ENCODE measurements at places on chromosomes 5 and 9. TPM values are rescaled to one million over a fixed set of nuclear protein-coding genes. Genes with fewer than 3 reads are reported as not detected.

DNA sequence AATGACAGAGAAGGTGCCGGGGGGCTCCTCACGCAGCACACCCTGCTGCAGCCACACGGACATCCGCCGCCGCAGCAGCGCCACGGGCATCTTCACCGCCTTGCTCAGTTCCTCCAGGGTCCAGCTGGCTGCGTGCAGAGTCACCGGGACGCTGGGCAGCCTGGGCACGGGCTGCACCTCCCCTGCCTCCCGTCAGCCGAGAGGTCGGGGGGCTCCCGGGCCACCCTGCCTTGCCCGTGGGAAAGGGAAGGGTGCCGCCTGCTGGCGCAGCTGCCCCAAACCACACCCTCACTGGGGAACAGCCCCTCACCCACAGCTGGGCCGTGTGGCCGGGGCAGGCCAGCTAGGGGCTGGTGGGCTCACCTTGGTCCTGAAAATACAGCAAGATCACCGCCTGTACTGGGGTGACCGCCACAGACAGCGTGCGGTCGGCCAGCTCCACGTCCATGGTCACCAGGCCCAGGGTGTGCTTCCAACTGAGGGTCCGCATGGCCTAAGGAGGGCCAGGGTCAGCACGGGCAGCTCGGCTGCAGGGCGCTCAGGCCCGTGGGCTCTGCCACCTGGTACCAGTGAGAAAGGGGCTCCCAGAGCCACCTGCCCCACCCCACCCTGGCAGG lies 3.6 kb upstream of the TMEM210 start:
- H3K4me1 ChIP-seq, result no peaks in the 10 kb centered on the region
- no peak overlapping the region for H3K4me3 ChIP-seq
- peaks cover 49% of the 10 kb centered on the region for H3K27me3 ChIP-seq
- H3K27ac ChIP-seq, result no peak overlapping the region
- DNase-seq, result no peak

DNA sequence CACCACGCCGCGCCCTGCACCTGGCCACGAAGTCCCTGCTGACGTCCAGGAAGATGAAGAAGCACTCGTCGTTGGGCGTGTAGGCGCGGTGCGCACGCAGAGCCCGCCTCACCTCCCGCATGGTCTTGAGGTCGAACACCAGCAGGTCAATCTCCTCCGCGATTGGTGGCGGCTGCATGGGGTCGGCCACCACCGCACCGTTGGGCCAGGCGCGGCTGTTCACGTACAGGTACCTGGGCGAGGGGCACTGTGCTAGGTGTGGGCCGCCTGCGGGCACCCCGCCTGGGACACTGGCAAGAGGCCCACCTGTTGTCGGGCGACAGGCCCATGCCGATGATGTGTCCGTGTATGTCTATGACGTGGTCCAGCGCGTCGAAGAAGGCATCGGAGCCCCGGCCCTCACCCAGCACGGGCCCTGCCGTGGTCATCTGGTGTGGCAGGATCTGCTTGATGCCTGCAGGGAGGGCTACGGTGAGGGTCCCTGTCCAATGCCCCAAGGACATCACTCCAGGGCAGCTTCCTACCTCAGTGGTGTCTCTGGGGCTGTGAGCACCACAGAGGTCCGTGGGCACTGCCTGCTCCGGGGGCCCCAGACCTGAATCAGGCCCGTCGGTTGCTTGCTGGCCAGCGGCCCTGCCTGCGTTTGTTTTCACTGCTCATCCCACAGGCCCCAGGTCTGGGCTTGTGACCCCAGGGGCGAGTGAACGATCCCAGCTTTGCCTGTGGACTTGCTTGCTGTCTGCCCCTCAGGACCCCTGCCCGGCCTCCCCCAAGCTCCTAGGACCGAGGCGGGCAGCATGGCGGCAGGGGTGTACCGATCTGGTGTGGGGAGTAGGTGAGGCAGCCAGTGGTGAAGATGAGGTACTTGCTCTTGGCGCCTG lies 3.1 kb downstream of the FBXW5 start:
- no peak overlapping the region for H3K4me3 ChIP-seq
- H3K36me3 ChIP-seq, result peaks cover 18% of the 10 kb centered on the region
- H3K27me3 ChIP-seq, result no peaks in the 10 kb centered on the region
- no peak for DNase-seq
- H3K27ac ChIP-seq, result no peak overlapping the region

DNA sequence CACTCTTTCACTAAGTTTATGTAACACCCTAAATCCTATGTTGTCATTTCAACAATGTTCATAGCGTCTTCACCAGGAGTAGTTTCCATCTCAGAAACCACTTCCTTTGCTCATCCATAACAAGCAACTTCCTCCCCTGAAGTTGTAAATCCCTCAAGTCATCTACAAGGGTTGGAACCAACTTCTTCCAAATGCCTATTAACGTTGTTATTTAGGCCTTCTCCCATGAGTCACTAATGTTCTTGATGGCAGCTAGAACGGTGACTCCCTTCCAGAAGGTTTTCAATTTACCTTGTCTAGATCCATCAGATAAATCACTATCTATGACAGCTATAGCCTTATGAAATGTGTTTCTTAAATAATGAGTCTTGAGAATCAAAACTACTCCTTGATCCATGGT lies 73.3 kb upstream of the TARS1 start:
- no peak overlapping the region for H3K4me3 ChIP-seq
- no peak for DNase-seq
- no peaks in the 10 kb centered on the region for H3K36me3 ChIP-seq
- H3K27ac ChIP-seq, result no peak overlapping the region

- H3K27me3 ChIP-seq, result no peaks in the 10 kb centered on the region
- no peak for DNase-seq
- no peaks in the 10 kb centered on the region for H3K36me3 ChIP-seq
Observed at GRCh38 chr5:137233726-137234125, 265.4 kb downstream of the SPOCK1 start.

DNA sequence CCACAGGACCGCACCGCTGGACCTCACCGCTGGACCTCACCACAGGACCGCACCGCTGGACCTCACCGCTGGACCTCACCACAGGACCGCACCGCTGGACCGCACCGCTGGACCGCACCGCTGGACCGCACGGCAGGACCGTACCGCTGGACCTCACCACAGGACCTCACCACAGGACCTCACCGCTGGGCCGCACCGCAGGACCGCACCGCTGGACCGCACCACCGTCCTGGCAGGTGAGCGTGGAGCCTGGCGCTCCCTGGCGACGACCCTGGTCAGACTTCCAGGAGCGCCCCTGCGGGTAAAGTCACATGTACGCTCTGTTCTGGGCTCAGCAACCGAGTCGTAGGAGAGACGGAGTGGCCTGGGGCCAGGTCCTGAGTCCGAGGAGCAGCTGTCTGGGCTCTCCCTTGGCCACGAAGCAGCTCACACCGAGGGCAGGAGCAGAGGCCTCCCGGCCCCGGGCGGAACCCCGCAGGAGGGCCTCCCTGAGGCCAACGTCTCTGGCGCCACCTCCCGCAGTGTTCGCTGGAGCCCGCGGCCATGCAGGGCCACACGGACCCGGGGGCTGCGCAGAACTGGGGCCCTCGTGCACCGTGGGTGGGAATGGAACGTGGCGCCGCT lies 30.5 kb downstream of the MRPL36 start:
- no peak for DNase-seq
- no peak overlapping the region for H3K4me3 ChIP-seq
- no peaks in the 10 kb centered on the region for H3K4me1 ChIP-seq
- H3K27me3 ChIP-seq, result peaks cover 7% of the 10 kb centered on the region

CDC20B gene
- polyA plus RNA-seq, result 0.03 TPM

DNA sequence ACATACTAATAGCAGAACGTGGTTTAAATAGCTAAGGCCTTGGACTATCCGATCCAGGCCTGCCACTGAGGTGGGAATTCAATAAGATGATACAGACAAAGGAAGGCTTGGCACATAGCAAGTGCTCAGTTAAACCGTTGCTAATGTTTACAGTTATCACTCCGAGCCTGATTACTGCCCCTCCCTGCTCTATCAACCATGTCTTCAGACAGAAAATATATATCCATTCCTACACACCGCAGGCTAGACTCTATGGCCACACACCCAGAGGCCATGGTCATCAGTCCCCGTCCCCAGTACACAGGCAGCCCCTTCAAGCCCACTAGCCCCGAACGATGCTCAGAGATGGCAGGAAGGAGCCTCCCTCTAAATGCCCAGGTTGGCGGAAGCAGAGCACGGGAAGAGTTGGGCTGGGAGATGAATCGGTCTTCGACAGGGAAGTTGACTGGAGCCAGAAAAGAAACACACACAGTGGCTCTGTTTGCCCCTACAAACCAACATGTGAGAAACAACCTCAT lies 49.7 kb upstream of the STXBP1 start:
- no peak overlapping the region for H3K4me3 ChIP-seq
- no peak for DNase-seq
- peaks cover 37% of the 10 kb centered on the region for H3K36me3 ChIP-seq
- H3K27me3 ChIP-seq, result no peaks in the 10 kb centered on the region

- no peak overlapping the region for H3K4me3 ChIP-seq
- no peak for DNase-seq
- no peaks in the 10 kb centered on the region for H3K36me3 ChIP-seq
- H3K4me1 ChIP-seq, result no peaks in the 10 kb centered on the region
- no peak overlapping the region for H3K27ac ChIP-seq
Observed at GRCh38 chr5:95403996-95404395, 12.8 kb downstream of the FAM81B start.

FLT4 gene
- polyA plus RNA-seq, result 0.03 TPM

DNA sequence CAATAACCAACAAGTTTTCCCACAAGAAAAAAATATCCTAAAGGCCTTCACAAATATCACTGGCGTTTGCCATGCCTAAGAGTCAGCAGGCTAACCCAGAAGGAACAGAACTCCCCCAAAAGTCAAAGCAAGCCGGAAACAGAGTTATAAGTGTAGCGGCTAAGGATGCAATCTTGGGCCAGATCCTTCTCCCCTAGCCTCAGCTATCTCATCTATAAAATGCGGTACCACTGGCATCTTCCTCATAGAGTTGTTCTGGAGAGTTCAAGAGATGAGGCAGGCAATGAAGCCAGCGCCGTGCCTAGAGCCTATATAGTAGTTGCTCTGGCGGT lies 632 bp downstream of the DPM2 start:
- H3K4me1 ChIP-seq, result peaks cover 22% of the 10 kb centered on the region
- H3K27me3 ChIP-seq, result no peaks in the 10 kb centered on the region
- DNase-seq, result no peak
- H3K4me3 ChIP-seq, result peak overlapping the region; percentile 78
- H3K27ac ChIP-seq, result peak overlapping the region; percentile 61

- H3K27me3 ChIP-seq, result no peaks in the 10 kb centered on the region
- H3K4me3 ChIP-seq, result no peak overlapping the region
- no peak overlapping the region for H3K27ac ChIP-seq
- H3K4me1 ChIP-seq, result no peaks in the 10 kb centered on the region
- DNase-seq, result no peak
Observed at GRCh38 chr5:170722316-170722715, 61.2 kb upstream of the GABRP start.

DNA sequence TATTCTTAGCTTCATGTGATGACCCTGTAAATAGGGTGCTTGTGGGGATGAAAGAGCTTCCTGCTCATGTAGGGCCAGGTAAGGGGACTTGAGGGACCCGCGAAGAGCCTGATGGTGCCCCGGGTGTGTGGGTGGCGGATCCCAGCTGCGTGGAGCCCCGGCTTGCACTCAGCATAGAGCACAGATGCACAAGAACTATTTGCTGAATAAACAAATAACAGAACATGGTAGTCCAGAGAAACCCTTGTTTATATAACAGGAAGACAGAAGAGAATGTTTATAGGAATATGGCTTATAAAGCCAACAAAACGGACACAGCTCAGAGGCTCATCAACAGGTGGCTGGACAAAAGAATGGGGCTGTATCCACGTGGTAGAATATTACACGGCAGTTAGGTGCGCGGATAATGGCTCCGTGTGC lies 106.9 kb upstream of the COL5A1 start:
- peaks cover 15% of the 10 kb centered on the region for H3K27me3 ChIP-seq
- no peaks in the 10 kb centered on the region for H3K36me3 ChIP-seq
- H3K4me3 ChIP-seq, result no peak overlapping the region
- no peak for DNase-seq
- H3K27ac ChIP-seq, result no peak overlapping the region

LCN9 gene
- polyA plus RNA-seq, result not detected

- H3K27me3 ChIP-seq, result peaks cover 60% of the 10 kb centered on the region
- DNase-seq, result no peak
- H3K36me3 ChIP-seq, result no peaks in the 10 kb centered on the region
- H3K27ac ChIP-seq, result no peak overlapping the region
Observed at GRCh38 chr5:176738637-176739250, 71.6 kb upstream of the UNC5A start.

IL4 gene
- polyA plus RNA-seq, result not detected

TTLL11 gene
- 8.0 TPM for polyA plus RNA-seq

- no peak overlapping the region for H3K27ac ChIP-seq
- no peak for DNase-seq
- peaks cover 45% of the 10 kb centered on the region for H3K4me1 ChIP-seq
- H3K36me3 ChIP-seq, result peaks cover 3% of the 10 kb centered on the region
- H3K27me3 ChIP-seq, result no peaks in the 10 kb centered on the region
- no peak overlapping the region for H3K4me3 ChIP-seq
Observed at GRCh38 chr5:53010814-53011213, 21.7 kb downstream of the ITGA2 start.

GRCh38 chr9:25010027-25010662 lies 464.4 kb upstream of the IZUMO3 start:
- no peak for DNase-seq
- H3K4me1 ChIP-seq, result no peaks in the 10 kb centered on the region
- no peaks in the 10 kb centered on the region for H3K36me3 ChIP-seq
- H3K27ac ChIP-seq, result no peak overlapping the region
- H3K27me3 ChIP-seq, result no peaks in the 10 kb centered on the region
- H3K4me3 ChIP-seq, result no peak overlapping the region

- no peak overlapping the region for H3K27ac ChIP-seq
- H3K4me3 ChIP-seq, result no peak overlapping the region
- no peaks in the 10 kb centered on the region for H3K36me3 ChIP-seq
- no peaks in the 10 kb centered on the region for H3K27me3 ChIP-seq
Observed at GRCh38 chr5:14057289-14057688, 85.9 kb upstream of the TRIO start.

ORM2 gene
- polyA plus RNA-seq, result not detected

DNA sequence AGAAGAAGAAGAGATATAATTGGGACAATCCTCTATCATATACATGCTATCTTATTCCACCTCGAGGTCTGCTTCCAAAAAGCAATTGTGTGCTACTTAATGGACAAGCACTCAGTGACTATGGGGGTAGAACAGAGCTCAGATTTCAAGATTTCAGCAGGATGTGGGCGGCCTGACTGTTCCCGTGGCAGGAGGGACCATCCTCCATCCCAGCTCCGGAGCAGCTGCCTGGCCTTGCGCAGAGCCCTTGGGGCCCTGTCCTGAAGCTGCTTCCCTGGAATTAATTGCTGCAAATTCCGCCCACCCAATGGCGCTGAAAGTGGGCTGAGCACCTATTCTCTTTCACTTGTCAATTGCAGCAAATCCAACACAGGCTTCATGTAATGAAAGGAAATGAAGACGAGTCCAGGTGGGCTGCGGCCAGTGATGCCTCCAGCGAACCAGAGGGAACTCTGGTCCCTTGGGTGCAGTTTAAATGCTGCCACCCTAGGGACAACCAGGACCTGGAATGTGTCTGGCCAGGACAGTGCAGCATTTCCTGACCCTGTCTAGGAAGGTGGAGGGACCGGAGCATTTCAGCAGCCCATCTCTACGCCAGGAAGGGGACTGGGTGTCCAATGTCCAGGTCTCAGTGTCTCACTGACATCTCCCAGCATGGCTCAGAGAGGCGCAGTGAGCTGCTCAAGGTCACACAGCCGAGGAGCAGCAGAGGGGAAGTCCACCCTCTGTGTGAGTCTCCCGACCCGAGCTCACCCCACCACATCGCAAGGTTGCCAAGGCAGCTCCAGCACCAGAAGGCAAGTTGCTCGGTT lies 50.5 kb upstream of the FCN1 start:
- H3K27me3 ChIP-seq, result peaks cover 4% of the 10 kb centered on the region
- DNase-seq, result no peak
- no peaks in the 10 kb centered on the region for H3K36me3 ChIP-seq
